ENCODE measurements at places on chromosomes 2 and 18.

DNA sequence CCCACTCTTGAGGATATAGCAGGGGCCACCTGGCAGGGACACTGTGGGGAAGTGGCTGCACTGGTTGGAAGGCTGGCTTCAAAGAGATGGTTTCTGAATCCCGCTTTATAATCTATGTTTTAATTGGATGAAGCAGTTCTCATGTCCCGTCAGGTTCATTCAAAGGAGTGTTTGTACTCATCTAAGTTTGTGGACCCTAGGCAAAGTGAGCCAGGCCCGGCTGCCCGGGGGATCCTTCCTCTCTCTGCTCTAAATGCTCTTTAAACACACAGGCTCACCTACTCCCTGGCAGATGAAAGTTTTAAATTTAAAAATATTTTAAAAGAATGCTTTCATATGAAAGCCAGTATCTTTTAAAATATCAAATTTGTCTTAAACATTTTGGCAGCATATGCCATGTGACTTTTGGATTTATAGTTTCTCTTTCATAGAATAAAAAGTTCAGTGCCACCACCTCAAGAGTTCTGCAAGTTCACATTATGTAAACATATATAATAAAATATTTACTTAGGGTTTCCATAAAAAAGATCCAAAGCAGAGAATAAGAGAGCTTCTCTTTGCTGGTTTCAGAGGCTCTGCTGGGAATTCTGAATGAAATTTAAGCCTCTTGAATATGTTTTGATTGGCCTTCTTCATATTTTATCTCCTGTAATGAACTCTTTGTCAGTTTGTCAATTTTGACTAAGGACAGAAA lies 143.5 kb upstream of the ALPP start:
- DNase-seq: no peak

DNA sequence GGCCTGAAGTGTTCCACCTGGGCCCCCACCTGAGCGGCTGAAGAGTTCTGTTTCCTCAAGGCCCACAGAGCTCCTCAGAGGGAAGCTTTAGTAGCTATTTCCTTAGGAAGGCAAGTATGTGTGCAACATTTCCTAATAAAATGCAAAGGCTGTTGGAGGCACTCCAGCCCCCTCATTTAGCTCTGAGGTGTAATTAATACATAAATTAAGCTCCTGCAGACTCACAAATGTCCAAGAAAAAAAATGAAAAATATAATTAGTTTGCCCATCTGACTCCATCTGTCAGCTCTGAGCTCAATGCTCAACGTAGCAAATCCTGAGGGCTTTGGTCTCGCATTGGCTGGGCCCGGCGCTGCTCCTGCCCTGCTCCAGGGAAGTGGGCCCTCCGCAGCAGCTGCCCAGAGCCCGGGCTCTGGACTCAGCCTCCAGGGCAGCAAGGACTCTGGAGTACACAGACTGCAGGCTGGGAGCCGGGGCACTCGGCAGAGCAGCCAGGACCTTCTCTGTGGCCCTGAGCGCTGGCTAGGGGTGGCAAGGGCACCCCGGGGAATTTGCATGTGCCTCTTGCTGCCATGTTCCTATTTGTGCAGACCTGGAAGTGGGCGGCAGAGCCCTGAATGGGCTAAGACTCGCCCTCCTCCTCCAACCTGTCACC lies 23.4 kb upstream of the C1QL2 start:
- no peak for DNase-seq

DNA sequence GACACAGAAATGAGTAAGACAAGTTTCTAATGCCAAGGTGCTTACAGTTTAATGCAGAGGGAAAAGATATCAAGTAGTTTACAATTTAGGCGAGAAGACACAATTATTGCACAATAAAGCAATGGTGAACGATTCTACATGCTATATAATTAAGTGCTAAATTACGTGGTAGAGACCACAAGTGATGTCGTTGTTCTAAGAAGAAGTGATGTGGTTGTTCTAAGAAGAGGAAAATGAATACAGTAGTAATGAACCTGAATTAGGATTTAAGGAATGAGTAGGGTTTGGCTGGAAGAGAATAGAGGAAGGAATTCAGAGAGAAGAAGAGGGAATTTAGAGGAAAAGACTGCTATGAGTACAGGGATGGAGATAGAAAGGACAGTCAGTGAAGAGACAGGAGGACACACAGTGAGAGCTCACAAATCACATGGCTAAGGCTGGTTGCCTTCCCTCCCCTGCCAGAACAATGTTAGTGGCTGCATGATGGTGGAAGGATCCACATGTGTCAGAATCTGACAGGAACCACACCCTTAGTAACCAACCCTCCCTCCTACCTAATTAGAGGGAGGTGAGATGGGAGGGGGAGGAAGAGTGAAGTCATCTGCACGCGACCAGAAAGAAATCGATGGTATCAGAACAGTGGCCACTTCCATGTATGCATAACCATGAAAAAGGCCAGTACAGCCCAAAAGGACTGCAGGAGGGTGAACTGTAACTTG lies 44.7 kb downstream of the M1AP start:
- no peak for DNase-seq

GRCh38 chr2:38192976-38193375 lies 117.0 kb upstream of the CYP1B1 start:
- DNase-seq: no peak

- DNase-seq: no peak
Measured at GRCh38 chr2:191246820-191247380, 1.7 kb downstream of the MYO1B start.

GRCh38 chr2:182186132-182186735 lies 200.6 kb downstream of the PPP1R1C start:
- peak; percentile 70 for DNase-seq

DNA sequence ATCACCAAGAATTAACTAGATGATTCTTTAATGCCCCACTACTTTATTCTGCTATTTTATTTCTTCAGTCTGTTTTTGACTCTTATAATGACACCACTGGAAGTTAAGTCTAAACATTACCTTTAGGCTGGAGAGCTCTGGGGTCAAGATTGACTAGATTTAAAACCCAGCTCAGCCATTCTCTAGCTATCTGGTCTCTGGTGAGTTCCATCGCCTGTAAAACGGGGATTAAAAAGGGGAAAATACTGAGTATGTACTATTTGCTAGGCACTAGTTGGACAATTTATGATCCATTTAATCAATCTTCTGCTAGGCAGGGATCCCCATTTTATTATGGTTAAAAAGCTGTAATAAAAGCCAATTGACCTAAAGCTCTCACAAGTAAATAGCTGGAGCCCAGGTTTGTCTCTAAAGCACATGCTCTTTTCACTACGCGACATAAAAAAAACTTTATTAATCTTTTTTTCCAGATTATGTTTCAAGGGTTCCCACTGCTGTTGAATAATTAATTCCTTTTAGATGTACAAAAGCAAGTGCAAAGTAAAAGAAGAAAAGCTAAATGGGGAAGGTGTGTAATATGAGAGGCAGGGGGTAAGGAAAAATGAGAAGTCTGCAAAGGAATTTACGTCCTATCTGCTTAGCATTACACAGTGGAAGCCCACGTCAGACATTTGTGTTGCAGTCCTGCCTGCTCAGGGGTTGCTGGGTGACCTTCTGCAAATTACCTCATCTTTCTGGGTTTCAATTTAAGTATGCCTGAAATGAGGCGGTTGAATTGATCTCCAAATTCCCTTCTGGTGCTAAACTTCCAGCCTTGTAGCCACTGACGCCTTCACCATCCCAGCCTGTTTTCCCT lies 918 bp upstream of the NABP1 start:
- peak; percentile 71 for DNase-seq

DNA sequence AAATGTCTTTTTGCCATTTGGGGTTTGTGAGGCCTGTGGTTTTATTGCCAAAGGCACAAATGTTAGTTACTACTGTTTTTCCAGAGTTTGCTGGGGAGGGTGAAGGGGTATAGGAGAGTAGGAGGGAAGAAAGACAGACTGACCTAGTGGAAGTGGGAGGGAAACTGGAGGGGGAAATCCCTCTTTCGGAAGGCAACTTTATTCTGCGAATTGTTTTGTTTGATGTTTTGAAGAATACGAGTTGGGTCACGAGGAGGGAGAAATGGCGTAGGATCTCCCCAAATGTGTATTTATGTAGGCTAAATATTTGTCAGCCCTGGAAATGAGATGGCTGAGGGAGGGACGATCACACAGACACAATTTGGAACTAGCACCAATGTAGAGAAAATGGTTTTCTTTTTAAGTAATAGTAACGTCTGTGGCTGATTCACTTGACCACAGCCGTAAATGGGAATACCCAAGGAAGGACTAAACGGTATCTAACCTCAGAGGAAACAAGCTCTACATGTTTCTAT lies 172.3 kb downstream of the ICOS start:
- no peak for DNase-seq

GRCh38 chr2:76312236-76312635 lies 601.5 kb upstream of the GCFC2 start:
- DNase-seq: no peak

DNA sequence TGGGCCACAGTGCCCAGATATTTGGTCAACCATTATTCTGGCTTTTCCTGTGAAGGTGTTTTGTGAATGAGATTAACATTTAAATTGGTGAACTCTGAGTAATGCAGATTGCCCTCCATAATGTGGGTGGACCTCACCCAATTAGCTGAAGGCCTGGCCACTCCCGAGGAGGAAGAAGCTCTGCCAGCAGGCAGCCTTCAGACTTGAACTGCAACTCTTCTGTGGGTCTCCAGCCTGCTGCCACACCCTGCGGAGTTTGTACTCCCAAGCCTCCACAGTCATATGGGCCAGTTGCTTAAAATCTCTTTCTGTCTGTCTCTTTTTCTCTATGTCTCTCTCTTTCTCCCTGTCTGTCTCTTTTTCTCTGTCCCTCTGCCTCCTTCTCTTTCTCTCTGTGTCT lies 262.7 kb downstream of the MYCN start:
- no peak for DNase-seq

GRCh38 chr18:34493099-34493544 lies 217.0 kb upstream of the DTNA start:
- DNase-seq: peak; percentile 85

- DNase-seq: no peak
Measured at GRCh38 chr2:150428641-150429040, 58.8 kb downstream of the RND3 start.

GRCh38 chr18:25112821-25113434 lies 239.0 kb downstream of the ZNF521 start:
- DNase-seq: no peak

DNA sequence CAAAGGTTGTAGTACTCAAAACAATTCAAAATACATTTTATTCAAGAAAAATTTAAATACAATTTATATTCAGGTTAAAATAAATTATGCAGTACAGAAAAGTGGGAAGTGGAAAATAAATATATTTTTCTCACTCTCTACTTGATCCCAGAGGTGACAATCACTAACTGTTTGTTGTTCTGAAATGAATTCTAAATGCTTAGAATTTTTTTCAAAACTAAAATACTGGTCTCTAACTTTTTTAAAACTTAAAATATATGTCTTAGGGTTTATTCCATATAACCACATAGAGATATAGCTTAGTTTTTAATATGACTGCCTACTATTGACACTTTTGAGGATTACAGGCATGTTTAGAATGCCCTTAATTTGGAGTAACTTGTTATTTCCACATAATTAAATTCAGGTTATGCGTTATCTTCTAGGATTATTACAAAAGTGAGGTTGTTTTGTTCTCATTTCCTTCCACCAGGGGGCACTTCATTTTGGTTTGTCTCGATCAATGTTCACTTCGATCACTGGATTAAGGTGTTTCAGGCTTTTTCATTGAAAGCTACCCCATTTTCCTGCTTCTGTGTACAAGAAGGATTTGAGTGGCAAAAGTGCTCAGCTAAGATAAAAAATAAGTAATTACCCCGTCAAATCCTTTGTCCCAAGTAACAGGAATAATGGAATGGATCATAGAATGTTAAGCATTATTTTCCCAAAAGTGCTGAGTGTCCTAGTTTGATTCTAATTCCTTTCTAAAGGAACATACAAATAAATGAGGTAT lies 27.1 kb upstream of the TFPI start:
- peak; percentile 53 for DNase-seq

DNA sequence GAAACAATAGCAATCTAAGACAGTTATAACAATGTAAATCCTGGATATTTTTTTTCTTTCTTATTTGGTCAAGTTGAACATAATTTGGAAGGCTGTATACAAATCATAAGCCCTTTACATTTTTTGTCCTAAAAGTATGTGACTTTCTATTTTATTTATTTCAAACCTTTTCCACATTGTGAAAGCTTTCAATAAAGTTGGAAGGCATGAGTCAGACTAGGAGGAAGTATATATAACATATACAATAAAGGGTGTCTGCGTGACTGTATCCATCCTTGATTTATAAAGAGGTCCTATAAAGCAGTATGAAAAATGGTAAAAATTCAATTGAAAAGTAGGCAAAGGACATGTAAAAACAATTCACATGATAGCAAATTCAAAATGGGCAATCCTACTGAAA lies 44.4 kb downstream of the CRACDL start:
- DNase-seq: no peak

DNA sequence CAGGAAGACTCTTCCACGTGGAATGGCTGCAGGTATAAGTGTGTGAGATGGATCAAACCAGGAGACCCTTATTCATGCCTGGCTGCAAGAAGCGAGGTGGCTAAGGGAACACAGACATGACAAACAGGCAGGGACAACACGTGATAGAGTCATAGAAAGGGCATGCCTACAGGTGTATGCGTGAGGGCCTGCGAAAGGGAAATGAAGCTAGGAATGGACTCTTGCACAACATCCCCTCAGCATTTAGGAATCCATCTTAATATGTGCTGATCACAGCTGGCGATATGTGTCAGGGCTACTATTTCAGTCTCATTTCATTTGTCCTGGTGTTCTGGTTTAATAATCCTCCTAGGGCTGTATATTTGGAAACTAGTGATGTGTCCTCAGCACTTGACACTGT lies 291.2 kb downstream of the MYT1L start:
- no peak for DNase-seq

GRCh38 chr2:237569896-237570295 lies 3.5 kb downstream of the PRLH start:
- no peak for DNase-seq

- peak; percentile 45 for DNase-seq
Measured at GRCh38 chr2:8761529-8762164, 75.8 kb downstream of the KIDINS220 start.
